ENCODE measurements at places on chromosomes 3 and 15. TPM values are rescaled to one million over a fixed set of nuclear protein-coding genes. Genes with fewer than 3 reads are reported as not detected.

- no peak for DNase-seq
These were observed 455 bp upstream of the TRPM1 start for GRCh38 chr15:31102039-31102321.

DNA sequence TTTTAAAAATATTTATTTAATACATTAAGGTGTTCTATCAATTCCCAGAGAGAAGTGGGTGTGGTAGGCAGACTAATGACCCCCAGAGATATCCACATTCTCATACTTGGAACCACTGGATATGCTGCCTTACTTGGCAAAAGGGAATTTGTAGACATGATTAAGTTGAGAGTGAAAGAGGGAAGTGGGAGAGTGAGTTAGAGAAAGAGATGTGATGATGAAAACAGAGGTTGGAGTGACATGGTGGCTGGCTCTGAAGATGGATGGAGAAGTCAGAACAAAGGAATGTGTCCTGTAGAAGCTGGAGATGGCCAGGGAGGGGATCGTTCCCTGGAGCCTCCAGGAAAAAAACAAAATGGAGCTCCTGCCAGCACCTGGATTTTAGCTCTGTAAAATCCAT, 32.0 kb downstream of the TNFAIP8L3 start:
- DNase-seq, result no peak

GRCh38 chr15:56754772-56755370, 21.6 kb upstream of the ZNF280D start:
- no peak for DNase-seq

DNA sequence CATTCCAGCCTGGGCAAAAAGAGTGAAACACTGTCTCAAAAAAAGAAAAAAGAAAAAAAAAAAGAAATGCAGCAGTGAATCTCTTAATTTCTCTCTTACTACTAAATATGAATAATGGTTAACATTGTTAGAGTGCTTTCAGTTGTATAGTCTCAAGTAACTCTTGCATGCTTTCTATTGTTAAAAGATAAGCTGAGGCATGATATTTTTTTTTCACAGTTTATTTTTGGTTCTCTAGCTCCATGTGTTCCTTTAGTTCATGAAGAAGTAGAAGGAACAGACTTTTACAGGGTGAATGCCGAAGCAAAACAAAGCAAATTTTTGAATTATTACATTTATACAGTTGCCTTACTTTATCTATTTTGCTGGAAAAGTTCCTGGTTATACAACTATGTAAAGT, 1180.9 kb downstream of the OTOL1 start:
- DNase-seq, result no peak

- DNase-seq, result no peak
These were observed 465.6 kb upstream of the ZNF385D start for GRCh38 chr3:22216601-22217000.

DNA sequence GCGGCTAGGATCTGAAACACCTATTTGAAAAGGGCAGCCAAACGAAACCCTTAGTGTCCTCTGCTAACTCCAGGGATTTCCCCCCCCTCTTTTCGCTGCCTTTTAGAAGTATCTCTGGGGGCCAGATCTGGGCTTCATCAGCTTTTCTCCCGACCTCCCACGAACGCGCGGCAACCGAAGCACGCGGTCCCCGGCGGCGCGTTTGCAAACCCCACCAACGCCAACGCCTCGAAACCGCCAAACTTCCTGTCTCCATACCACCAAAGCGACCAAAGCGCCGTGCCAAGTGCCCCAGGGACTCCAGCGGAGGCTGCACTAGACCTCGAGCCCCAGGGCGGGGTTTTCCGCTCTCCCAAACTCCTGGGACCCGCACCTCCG, 155.8 kb upstream of the FRMD4B start:
- DNase-seq, result peak; percentile 57

DNA sequence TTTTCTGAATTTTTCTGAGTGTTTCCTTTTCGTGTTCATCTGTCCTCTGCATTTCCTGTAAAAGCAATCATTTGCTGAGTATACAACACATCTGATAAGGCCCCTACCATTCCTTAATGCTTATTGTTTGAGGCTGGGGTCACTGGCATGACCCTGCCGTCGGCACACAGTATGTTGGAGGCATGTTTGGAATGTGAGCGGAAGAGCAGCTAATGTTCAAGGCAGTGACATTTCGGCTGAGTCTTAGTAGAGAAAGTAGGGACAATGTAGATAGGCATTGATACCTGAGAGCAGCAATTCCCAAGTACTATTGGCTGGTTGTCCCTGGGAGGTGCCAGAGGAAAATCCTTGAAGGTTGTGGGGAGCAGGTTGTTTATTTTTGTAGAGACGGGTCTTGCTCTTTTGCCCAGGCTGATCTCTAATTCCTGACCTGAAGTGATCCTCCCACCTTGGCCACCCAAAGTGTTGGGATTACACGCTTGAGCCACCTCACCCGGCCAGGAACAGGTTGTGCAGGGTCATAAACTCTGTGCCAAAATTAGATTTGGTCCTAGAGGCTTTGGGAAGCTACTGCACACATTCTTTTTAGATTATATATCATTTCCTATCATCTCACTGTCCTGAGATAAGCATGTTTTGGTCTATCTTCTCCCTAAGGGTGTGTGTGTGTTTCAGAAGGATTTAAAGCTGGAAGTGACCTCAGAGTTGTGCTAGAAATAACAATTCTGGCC, 13.5 kb downstream of the PTPN23 start:
- DNase-seq, result peak; percentile 51

- DNase-seq, result no peak
These were observed 253.6 kb downstream of the CNTN6 start for GRCh38 chr3:1346386-1346785.

GRCh38 chr3:193389335-193389734, 10.8 kb upstream of the ATP13A5 start:
- no peak for DNase-seq

- DNase-seq, result no peak
These were observed 4.8 kb downstream of the CCDC12 start for GRCh38 chr3:46971742-46972141.

DNA sequence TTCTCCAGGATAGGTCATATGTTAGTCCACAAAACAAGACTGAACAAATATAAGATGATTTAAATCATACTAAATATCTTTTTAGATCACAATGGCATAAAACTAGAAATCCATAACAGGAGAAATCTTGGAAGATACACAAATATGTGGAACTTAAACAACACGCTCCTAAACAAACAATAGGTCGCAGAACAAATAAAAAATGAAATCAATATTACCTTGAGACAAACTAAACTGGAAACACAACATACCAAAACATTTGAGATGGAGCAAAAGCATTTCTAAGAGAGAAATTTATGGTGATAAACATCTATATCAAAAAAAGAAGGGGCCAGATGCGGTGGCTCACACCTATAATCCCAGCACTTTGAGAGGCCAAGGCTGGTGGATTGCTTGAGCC, 8.3 kb upstream of the TMCO5A start:
- DNase-seq, result no peak

GRCh38 chr3:100954199-100954935, 38.9 kb downstream of the ABI3BP start:
- peak; percentile 7 for DNase-seq

DNA sequence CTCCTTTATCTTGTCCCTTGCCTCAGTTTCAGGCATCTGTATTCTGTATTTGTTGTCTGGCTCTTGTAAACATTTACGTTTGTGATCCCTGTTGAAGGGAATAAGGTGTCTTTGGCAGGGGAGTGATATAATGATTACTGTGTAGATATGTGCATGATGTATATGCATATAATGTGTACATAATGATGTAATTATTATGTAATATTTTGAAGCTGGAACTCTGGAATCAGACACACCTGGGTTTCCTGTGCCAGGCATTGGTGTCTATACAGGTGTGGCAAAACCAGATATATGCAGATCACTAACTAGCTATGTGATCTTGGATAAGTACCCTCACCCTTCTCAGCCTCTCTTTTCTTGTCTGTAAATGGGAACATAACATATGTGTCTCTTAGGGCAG, 241.2 kb upstream of the FEZF2 start:
- no peak for DNase-seq

DNA sequence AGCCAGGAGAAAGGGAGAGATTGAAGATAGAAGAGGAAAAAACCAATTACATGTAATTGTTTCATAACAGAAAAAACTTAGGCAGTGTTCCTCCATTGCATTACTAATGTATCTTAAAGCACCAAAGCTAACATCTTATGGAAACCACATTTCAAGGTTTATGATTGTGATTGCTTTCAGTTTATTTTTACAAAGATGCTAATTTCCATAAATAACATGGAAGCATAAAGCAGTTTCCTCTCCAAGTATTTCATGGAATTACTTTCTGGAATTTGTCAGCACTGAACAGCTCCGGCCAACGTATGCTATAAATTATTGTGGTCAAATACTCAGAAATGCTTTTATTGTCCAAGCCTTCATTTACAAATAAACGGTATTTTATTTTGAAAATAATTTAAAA, 11.6 kb downstream of the ADAMTSL3 start:
- no peak for DNase-seq

DNA sequence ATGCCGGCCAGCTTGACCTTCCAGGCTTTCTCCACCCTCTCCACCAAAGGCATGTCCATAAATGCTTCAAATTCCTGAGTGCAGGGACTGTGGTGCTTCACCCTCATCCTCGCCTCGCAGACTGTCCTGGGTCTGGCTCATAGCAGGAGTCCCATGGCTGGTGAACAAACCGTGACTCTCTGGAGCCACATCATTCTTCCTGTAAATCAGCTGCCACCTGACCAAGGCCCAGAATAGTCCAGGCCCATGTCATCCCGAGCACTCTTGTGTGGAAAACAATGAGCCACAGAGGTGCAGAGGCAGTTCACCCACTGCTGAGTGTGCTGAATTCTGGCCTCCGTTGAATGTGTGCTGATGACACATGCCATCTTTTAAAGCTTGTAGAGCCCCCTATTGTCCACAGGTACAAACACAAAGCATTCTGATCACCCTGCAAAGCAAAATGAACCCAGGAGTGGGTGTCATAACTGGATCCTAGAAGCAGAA, 68.6 kb downstream of the ABHD5 start:
- DNase-seq, result no peak

GRCh38 chr3:127543441-127543840, 47.1 kb downstream of the TPRA1 start:
- DNase-seq, result no peak

DNA sequence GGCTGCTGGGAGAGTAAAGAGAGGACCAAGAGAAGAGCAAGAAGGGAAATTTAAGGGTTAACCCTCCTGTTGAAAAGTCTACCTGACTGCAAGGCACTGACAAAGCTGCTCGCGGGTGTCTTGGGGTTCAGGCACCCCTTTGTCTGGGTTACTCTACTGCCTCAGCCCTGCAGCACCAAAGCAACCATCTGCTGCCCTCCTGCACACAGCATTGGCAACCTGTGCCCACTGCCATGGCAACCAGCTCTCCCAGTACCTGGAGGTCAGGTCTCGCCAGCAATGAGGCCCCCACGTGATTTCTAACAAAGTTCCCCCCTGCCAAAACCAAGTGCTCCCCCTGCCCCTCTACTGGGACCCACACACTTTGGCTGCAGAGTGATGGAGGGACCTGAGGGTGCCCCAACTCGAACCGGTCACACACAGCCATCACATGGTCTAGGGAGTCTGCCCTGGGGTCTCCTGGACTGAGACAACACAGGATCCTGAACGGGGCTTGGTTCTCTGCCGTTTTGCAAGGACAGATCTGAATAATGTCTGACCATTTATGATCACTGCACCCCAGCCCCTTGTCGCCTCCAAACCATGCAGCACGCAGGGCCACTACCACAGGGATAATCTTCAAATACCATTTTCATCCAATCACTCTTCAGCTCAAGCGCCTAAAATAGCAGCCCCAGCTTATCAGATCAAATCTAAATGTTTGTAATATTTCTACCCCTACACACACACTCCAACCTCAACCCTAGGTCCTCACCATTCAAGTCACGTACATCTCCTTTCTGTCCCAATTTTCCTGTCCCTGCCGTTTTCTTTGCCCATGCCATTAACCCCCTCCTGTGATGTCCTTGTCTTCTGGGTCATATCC, 50.7 kb downstream of the ADCY5 start:
- no peak for DNase-seq

GRCh38 chr3:53519065-53519709, 24.8 kb downstream of the CACNA1D start:
- no peak for DNase-seq

- DNase-seq, result no peak
These were observed 67.7 kb downstream of the CERS3 start for GRCh38 chr15:100461049-100461448.

- DNase-seq, result no peak
These were observed 4.7 kb upstream of the CALML4 start for GRCh38 chr15:68209735-68210408.

DNA sequence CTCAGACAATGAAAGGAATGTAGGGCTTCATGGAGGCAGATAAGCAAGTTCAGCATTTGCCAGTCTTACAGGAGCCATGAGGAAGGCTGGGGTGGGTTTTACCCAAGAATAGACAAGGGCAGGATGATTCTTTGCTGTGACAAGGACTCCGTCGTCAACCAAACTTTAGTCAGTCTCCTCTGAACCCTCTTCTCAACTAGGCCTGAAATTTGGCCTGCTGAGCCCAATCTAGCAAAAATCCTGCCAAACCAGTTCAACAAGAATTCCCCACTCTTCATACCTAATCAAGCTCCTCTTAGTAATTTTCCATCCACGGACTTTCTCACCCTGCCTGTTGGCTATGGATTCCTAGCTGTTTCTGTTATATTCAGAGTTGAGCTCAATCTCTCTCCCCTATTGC, 280.5 kb downstream of the TBL1XR1 start:
- peak; percentile 66 for DNase-seq

- DNase-seq, result no peak
These were observed 54.3 kb downstream of the NTRK3 start for GRCh38 chr15:88202231-88202630.

DNA sequence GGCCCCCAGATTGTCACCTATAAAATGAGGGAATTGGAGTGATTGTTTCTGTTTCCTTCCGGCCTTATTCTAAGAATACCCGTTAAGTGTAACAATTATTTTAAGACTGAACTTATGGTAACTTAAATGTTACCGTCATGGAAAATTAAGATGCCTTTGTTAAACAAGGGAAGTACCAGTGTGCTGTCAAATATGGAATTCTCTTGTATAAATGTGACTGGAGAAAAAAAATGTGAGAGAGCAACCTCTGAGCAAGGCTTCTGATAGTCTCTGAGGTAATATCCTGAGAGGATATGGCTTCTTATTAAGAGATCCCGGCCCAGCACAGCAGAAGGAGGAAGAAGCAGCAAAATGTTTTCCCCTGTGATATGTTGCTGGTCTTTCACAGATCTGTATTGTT, 480.7 kb upstream of the ADAMTS9 start:
- peak; percentile 49 for DNase-seq

The KNG1 gene
- 0.23 TPM for total RNA-seq

The HEMK1 gene
- 17.3 TPM for total RNA-seq

The CLEC3B gene
- 52.3 TPM for total RNA-seq

The TGM5 gene
- total RNA-seq, result not detected

The TUSC2 gene
- 11.1 TPM for total RNA-seq

The PDZRN3 gene
- 20.7 TPM for total RNA-seq

The TRPC1 gene
- 28.4 TPM for total RNA-seq

The IL5RA gene
- 13.8 TPM for total RNA-seq

The VWA5B2 gene
- 1.7 TPM for total RNA-seq

The LEKR1 gene
- total RNA-seq, result 5.4 TPM

The RBSN gene
- total RNA-seq, result 26.5 TPM

The GOLGA6L26 gene
- not detected for total RNA-seq
